ENCODE measurements at places on chromosomes 12 and 14. TPM values are rescaled to one million over a fixed set of nuclear protein-coding genes. Genes with fewer than 3 reads are reported as not detected.

The NID2 gene
- 12.5 TPM for polyA plus RNA-seq

The C14orf39 gene
- polyA plus RNA-seq = 0.22 TPM

The C12orf54 gene
- 0.77 TPM for polyA plus RNA-seq

The WIF1 gene
- 1.9 TPM for polyA plus RNA-seq

The TMEM63C gene
- 0.30 TPM for polyA plus RNA-seq

The YARS2 gene
- polyA plus RNA-seq = 9.6 TPM

The C12orf60 gene
- 1.0 TPM for polyA plus RNA-seq

The HCAR1 gene
- polyA plus RNA-seq = 0.46 TPM

The EFS gene
- 28.7 TPM for polyA plus RNA-seq

The CMTM5 gene
- polyA plus RNA-seq = 2.0 TPM

The SLCO1B1 gene
- polyA plus RNA-seq = 0.05 TPM

The ACOT2 gene
- 84.3 TPM for polyA plus RNA-seq

All from urinary bladder (tissue), 4 donors.